Stimulated activated CD4-positive, alpha-beta T cell treated with anti-CD3 and anti-CD28 coated beads, Interleukin-4, amount 100 ng/mL, for 1 hour (primary cell): ENCODE measurements at places on chromosomes 4 and X.

DNA sequence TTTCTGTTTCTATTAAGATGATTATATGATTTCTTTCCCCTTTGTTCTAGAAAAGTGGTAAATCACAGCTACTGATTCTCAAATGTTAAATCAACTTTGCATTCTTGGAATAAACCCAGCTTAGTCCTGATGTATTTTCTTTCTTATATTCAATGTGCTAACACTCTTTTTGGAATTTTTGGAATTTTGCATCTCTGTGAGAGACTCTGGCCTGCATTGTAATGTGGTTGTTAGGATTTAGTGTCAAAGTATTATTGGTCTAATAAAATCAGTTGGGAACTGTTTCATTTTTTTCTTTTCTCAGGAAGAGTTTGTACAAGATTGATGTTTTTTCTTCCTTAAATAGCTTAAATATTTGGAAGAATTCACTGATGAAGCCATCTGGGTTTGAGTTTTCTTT is 109.6 kb downstream of the KIT start:
- no peak for DNase-seq

DNA sequence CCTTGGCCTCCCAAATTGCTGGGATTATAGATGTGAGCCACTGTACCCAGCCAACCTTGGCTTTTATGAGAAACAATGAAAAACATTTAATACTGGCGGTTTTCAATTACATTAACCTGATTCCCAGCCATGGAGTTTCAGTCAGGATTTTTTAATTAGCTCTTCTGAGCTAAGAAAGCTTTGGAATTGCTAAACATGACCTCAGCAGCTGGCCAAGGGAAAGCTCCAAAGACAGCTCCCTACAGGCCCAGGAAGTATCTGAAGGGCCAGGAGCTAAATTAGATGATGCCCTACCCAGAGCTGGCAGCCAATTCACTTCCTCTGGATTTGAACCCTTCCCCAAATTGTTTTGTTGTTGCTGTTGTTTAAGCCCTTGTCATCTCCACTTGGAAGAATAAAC is 26.5 kb upstream of the FUNDC1 start:
- DNase-seq: no peak

GRCh38 chrX:136768469-136769084 is 12.2 kb downstream of the ARHGEF6 start:
- peak; percentile 44 for DNase-seq

DNA sequence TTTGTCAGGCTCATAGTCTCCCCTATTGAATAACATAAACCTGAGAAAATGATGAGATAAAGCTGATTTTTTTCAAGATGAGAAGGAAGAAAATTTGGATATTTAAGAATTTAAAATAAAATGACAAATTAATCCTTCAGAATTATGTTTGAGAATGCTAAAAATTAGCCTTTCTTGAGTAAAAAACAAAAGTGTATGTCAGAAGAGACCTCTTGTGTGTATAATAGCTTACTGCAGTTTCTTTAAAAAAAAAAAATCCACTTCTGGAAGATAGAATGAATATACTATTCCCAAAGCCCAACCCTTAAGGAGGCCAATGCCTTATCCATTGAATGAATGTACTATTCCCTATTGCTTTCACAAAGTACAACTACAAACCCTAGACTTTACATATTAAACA is 281.8 kb downstream of the RAPGEF2 start:
- no peak for DNase-seq

GRCh38 chr4:171928336-171928735 is 115.1 kb downstream of the GALNTL6 start:
- no peak for DNase-seq

- DNase-seq: no peak
Observed at GRCh38 chrX:136725441-136726104, 55.2 kb downstream of the ARHGEF6 start.

GRCh38 chr4:83490876-83491450 is 6.1 kb upstream of the ABRAXAS1 start:
- no peak for DNase-seq

GRCh38 chr4:186545436-186545835 is 9.9 kb downstream of the MTNR1A start:
- no peak for DNase-seq

- no peak for DNase-seq
Observed at GRCh38 chrX:136303041-136303440, 2.3 kb downstream of the ADGRG4 start.

DNA sequence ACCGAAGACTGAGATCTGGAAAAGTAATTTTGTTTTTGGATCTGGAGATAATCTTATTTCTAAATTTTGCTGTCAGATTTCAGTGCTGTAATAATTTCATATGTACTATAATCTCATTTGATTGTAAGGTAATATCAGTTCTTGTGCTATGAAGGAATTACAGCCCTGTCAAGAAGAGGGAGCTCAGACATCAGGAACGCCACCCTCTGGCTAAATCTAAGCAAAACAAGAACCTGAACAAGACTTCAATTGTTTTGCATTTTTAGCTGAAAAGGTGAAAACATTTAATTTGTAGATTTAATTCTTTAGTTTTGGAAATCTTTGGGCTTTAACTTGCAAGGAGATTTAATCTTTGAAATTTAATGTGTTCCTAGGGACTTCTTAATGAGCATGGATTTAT is 525.4 kb upstream of the HS3ST1 start:
- no peak for DNase-seq

- no peak for DNase-seq
Observed at GRCh38 chr4:20337261-20337664, 85.6 kb downstream of the SLIT2 start.

DNA sequence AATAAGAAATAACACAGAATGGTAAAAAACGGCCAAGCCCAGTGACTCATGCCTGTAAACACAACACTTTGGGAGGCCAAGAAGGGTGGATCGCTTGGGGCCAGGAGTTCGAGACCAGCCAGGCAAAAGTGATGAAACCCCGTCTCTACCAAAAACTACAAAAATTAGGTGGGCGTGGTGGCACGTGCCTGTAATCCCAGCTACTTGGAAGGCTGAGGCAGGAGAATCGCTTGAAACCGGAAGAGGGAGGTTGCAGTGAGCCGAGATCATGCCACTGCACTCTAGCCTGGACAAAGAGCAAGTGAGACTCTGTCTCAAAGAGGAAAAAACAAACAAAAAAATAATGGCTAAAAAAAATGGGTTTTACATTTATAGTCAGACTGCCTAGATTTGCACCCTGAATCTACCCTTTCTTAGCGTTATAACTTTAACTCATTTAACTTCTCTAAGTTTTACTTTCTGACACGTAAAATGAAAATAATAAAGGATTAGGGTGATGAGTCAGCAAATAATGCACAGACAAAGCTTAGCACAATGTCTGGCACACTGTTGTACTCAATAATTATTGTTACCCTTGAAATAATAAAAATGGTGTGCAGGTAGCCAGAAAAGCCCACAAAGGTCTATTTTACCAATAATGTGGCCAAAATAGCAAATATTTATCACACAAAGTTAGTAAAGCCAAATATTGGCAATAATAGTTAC is 55.0 kb downstream of the ATP11C start:
- no peak for DNase-seq

- no peak for DNase-seq
Observed at GRCh38 chr4:11348449-11349088, 80.1 kb downstream of the HS3ST1 start.

DNA sequence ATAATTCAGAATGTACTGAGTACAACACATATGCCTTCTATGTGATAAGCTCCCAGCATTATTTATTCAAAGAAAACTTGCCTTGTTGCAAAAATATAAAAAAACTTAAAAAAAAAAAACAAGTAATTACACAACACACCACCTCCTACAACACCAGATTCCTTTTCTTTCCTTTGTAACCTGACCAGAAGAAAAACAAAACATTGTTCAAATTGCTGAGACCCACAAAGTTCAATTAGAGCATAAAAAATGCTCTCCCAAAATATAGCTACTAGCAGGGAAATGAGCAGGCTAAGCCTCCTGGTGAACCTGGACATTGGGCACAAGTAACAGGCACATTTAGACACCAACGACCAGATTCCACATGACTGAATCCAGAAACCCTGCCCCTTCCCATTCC is 38.3 kb downstream of the MECP2 start:
- DNase-seq: no peak

GRCh38 chrX:68443155-68443868 is 10.0 kb upstream of the OPHN1 start:
- no peak for DNase-seq

DNA sequence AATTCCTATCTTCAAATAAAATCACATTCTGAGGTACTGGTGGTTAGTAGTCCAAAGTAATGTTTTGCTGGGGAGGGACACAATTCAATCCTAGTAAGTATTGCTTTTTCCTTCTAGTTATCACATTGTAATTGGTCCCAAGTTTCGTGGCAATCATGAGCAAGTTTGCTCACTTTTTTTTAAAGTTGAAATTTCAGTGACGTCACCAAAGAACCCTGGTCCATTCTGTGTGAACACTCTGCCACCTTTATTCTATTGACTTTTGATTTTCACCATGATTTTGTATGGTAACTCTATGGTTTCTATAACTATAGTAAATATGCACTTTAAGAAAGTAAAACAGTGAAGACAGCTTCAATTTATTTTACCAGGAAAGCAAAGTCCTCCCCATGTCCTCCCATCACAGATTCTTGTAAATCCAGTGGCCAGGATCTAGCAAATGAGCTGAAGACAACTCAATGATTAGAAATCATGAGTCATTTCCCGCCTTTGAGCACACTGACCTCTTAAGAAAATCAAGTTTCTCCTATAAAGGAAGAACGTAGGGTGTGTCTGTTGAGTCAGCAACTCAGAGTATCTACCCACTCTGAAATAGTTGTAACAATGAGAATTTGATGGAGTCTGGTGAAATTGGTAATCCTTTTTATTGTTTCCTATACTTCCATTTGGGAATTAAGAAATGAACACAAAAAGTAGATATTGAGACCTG is 1306.6 kb upstream of the PABPC4L start:
- no peak for DNase-seq

GRCh38 chrX:150099316-150099715 is 161.0 kb upstream of the EOLA2 start:
- no peak for DNase-seq

DNA sequence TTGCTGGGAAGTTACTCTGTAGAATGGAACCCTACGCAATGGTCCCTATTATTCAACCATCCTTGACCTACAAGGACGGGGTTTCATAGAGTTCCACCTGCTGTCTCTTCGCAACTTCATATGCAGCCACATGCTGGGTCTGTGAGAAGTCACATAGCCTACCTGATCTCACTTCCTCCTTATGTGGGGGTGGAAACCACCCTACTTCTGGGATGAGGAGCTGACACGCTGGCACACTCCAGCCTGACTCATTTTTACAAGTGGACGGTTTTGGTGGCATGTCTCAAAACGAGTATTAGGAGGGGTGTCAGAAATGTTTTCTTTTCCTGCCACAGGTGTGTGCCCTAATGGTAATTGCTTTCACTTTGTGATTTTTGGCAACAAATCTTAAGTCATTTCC is 36.8 kb upstream of the ARSD start:
- DNase-seq: no peak

- DNase-seq: no peak
Observed at GRCh38 chr4:40454816-40455215, 119.7 kb downstream of the CHRNA9 start.

- DNase-seq: no peak
Observed at GRCh38 chr4:48979914-48980579, 6.0 kb upstream of the CWH43 start.

GRCh38 chr4:2882341-2882740 is 38.7 kb downstream of the ADD1 start:
- DNase-seq: no peak

- DNase-seq: no peak
Observed at GRCh38 chr4:6747294-6748051, 31.5 kb downstream of the BLOC1S4 start.

- DNase-seq: no peak
Observed at GRCh38 chrX:114626323-114626722, 42.4 kb downstream of the HTR2C start.

GRCh38 chr4:20764366-20764992 is 64.2 kb downstream of the PACRGL start:
- DNase-seq: no peak

DNA sequence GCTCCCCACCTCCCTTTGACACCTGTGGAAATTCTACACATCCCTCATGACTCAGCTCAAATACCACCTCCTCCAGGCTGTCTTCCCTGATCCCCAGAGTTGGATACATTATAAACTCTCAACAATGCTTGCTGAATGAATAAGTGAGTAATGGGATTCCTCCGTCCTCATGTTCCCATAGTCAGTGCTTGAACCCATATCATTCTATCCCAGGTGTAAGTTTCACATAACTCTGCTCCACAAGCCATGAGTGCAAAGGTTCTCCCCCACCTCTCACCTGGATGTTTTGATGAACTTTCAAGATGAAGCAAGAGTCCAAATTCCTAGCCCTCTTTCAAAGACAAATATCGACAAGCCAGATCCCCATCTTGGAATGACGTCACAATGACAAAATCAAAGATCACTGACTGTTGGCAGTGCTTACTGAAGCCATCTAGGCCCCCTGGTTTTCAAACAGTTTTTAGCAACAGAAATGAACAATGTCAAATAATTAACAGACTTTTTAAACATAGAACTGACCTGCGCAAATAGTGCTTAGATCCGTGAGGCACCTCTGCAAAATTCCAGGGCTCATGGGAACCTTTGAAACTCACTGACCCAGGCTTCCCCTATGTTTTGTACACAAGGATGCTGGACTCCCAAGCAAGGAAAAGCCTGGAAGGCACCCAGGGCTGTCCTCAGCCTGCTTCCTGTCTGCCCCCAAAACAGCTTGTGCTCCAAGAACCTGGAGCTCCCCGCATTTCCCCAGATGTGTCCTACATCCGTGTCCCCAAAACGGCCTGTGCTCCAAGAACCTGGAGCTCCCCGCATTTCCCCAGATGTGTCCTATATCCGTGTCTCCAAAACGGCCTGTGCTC is 4.0 kb downstream of the SLC2A9 start:
- DNase-seq: no peak

DNA sequence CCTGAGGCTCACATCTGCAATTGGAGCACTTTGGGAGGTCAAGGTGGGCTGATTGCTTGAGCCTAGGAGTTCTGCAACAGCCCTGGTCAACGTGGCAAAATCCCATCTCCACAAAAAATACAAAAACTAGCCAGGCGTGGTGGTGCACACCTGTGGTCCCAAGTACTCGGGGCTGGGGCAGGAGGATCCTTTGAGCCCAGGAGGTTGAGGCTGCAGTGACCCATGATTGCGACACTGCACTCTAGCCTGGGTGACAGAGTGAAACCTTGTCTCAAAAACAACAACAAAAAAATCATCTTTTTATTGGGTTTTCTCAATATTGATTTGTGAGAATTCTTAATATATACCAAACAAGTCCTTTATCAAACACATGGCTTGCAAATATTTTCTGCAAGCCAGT is 64.9 kb downstream of the ANKRD17 start:
- DNase-seq: no peak
